ENCODE measurements at places on chromosomes 13 and 19.
A peak's percentile ranks its signal among the peaks of the same experiment; 100 is the strongest.

DNA sequence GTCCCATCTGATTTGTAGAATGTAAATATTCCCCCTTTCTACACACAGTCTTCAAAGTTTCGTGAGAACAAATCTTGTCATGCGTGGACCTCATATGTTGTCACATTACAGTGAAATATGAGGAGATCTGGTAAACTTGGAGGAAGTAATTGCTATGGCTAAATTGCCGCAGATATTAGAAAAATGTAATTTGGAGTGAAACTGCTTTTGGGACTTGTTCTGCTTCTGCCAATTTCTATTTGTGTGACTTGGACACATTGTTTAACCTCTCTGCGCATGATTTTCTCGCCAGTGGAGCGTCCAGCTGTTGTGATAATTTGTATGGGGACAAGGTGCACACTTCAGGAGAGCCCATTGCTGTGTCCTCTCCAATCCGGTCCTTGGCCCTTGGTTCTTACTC lies 693.1 kb upstream of the SLC10A2 start:
- no peak for DNase-seq

- DNase-seq, result no peak
These were observed 2.8 kb downstream of the MYADM start for GRCh38 chr19:53870485-53870844.

DNA sequence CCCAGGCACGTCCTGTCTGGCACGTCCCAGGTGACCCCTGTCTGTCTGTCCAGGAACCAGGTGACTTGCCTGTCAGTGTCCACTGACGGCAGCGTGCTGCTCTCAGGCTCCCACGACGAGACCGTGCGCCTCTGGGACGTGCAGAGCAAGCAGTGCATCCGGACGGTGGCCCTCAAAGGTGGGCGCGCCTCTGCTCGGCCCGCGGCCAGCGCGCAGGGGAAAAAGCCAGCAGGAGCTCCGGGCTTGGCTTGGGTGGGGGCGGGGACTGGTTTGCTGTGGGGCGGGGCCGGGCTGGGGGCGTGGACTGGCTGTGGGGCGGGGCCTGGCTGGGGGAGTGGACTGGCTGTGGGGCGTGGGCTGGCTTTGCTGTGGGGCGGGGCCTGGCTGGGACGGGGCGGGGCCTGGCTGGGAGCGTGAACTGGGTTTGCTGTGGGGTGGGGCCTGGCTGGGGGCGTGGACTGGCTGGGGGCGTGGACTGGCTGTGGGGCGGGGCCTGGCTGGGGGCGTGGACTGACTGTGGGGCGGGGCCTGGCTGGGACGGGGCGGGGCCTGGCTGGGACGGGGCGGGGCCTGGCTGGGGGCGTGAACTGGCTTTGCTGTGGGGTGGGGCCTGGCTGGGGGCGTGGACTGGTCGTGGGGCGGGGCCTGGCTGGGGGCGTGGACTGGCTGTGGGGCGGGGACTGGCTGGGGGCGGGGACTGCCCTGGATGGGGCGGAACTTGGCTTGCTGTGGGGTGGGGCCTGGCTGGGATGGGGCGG lies 7.2 kb downstream of the WDR18 start:
- peak; percentile 53 for DNase-seq

DNA sequence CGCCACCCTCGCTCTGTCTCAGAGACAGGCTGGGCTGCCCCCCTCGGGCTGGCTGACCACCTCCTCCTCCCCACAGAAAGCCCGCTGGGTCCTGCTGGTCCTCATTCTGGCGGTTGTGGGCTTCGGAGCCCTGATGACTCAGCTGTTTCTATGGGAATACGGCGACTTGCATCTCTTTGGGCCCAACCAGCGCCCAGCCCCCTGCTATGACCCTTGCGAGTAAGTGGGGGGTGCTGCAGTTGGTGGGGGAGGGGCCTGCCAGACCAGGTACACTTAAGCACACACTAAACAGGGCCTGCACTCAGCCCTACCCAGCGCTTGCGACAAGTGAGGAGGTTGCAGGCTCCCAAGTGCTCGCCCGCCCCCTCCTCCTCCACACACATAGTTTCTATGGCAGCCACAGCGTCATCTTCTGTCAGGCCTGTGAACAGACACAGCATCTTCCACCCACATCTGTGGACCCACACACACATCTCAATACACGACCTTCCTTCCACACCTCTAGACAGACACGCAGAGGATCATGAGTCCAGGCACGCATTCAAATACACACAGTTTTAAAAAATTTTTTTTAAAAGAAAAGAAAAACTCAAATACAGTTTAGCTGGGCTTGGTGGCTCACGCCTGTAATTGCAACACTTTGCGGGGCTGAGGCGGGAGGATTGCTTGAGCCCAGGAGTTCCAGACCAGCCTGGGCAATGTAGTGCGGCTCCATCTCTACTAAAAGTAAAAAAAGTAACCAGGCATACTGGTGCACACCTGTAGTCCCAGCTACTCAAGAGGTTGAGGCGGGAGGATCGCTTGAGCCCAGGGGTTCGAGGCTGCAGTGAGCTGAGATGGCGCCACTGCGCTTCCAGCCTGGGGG lies 18.4 kb downstream of the PLD3 start:
- no peak for DNase-seq

Measured in activated CD4-positive, alpha-beta T cell treated with anti-CD3 and anti-CD28 coated beads, Interleukin-2, amount 50 U/mL, for 24 hours (primary cell).